ENCODE measurements at places on chromosomes 3 and 15.

DNA sequence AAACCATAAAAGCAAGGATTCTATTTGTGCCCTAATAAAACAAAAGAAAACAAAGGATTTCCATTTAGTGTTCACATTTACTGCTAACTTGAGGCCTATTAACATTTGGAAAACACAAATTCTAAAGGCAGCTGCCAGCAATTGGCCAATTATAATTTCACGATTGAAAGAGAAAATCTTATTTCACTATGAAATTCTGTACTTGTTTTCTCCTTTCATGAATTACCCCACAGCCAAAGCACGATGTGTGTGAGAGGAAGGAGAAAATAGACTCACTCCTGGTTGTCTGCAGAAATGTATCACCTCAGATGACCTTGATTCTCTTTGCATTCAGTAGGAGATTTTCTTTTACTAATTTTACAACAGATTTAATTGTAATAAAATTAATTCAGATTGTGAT lies 242.8 kb upstream of the GBE1 start:
- no peak for DNase-seq

DNA sequence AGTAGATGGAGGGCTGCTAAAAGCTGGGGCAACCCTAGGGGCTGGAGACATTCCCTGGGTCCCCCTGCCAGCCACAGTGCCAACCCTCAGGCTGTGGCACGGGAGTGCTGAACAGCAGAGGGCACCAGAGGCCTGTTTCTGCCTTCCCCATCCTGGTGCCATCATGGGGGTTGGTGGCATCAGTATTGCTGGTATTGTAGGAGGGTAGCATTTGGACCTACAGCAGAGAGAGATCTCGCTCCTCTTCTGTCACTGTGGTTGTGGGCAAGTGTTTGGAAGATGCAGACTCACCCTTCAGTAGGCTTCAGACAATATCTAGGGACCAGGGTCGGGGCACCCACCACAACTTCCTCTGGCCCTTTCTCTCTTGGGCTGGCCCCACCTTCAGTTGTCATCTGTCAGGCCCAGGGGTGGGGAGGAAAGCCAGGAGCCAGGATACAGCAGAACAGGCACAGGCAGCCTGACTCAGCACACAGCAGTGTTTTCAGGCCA lies 123.5 kb downstream of the RPLP1 start:
- peak; percentile 44 for DNase-seq

GRCh38 chr3:94069194-94069813 lies 6.4 kb downstream of the NSUN3 start:
- no peak for DNase-seq

DNA sequence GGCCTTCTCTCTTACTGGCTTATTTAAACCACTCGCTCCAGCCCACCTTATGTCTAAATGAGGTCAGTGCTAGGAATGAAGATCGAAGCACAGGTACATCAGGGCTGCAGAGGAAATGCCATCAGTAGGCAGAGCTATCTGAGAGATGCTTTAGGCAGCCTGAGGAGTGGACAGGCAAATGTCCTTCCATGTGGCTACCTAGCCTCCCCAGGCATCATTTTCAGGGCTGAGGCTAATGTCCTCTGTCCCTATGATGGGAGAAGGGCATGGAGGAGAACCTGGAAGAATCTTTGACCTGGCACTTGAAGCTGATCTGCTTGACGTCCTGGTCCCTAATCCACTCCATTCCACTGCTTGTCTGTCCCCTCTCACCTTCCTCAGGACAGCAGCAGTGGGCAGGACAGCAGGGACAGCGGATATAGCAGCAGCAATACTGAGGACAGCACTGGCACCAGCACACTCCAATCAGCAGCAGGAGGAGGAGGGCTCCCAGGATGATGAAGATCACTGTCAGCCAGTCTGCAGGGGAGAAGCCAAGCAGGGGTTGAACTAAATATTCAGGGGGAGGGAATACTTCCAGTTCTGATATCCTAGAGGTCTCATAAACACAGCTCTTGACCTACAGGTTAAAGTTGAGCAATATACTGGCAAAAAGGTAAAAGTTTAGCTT lies 21.0 kb downstream of the ILDR1 start:
- DNase-seq: no peak

DNA sequence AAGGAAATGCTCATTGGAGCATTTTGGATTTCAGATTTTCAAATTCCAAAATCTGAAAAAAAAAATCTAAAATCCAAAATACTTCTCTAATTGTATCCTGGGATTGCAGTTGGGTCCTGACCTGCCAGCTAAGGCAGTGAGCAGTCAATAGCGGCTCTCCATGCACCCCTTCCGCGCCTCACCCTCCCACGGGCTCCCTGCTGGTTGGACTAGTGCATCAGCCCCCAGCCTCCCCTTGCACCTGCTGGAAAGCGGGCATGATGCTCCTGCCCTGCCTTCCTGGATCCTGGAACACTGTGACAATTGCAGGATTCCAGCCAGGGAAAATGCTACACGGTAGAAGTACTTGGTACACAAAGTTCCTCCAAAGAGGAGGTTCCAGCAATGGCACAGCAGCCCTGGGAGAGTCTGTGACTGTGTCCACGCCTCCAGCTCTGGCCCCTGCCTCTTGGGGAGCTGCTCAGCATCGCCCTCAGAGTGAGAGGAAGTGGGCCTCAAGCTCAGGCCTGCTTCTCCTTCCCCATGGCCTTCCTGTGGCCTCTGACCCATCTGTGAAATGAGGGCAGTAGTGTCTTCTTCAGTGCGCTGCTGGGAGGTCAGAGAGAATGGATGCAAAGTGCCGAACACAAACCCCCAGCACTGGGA lies 39.5 kb upstream of the CHRNB4 start:
- DNase-seq: no peak

- no peak for DNase-seq
These were observed 2.7 kb upstream of the NR2E3 start for GRCh38 chr15:71807691-71808091.

- no peak for DNase-seq
These were observed 48.6 kb downstream of the CFAP92 start for GRCh38 chr3:128945041-128945877.

DNA sequence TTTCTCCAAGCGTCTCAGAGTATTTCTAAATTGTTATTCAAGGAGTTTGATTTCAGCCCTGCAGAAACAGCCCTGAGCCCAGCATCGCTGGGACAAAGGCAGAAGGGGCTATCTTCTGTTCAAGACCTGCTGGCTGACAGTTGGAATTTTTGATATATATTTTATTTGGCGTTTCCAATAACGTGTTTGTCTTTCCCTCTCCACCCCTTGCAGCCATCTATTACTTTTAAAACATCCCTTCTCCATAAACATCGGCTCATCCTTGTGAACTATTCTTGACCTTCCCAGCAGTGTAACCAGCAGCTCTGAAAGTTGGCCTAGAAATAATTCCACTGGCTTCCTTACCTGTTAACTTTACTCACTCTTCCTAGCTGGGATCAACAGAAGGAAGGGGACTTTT lies 5.5 kb upstream of the MEIS2 start:
- no peak for DNase-seq

DNA sequence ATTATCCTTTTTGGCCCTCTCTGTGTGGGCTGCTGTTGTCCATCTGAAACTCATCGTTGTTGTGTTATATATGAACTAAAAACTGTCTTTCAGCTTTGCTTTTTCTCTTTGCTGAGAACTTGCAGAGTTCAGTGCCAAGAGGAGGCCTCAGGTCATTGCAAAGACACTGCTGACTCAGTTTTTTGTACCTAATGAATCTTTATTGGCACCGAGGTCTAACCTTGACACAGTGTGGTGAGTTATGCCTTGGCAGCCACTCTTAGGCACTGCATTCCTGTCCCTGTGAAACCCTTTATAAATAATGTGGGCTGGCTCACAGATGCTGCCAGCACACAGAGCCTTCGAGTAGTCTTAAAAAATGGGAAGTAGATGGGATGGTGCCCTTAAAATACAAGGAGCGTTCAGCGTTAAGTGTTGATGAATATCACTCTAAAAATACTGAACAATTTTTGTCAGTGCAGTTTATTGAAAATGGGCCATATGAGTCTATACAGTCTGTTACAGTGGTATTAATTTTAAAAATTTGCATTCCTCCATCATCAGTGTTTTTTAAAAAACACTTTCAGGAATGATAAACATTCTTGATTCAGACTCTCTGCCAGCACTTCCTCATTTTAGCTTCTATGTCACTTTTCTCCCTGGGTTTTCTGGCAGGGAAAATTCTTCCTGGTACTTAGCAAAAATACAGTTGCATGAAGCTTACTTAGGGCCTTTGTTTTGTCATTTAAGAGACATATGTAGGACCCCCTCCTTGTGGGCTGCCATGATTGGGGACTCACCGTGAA lies 234.1 kb downstream of the CACNA2D3 start:
- DNase-seq: no peak

DNA sequence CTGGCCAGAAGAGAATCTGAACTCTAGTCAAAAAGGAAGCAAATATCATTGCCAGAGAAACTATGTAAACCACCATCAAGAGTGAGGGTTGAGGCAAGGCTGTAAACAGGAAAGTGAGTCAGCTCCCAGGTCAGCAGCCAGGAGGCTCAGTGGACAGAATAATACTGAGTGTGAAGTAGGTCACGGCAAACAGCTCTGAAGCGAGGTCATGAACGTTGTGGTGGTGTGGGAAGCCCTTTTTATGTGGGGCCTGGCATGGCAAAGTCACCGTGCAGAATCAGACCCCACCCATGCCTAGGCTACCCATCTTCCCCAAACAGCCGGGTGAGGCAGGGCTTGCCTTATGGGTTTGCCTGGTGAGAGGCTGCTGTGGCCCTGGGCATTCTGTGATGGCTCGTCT lies 43.9 kb downstream of the THBS1 start:
- no peak for DNase-seq

- no peak for DNase-seq
These were observed 36.1 kb upstream of the PLSCR5 start for GRCh38 chr3:146640955-146641867.

GRCh38 chr3:182969277-182969676 lies 11.1 kb downstream of the DCUN1D1 start:
- DNase-seq: no peak

DNA sequence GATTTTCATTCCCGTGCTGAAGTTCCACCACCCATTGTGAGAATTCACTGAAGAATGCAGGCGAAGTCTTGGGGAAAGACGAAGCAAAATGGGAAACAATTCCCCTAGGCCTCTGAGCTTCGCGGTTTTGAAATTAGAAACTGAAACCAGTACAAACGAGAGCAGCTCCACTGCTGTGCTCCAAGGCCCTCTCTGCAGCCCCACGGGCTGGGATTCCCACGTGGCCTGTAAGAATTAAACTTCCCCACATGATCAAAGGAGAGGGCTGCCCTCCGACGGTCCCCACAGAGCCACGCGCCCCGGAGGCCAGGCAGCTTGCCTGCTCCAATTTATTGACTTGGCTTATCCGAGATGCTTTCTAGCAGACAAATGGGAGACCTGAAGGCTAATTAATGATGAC lies 144.0 kb downstream of the GREM1 start:
- no peak for DNase-seq

DNA sequence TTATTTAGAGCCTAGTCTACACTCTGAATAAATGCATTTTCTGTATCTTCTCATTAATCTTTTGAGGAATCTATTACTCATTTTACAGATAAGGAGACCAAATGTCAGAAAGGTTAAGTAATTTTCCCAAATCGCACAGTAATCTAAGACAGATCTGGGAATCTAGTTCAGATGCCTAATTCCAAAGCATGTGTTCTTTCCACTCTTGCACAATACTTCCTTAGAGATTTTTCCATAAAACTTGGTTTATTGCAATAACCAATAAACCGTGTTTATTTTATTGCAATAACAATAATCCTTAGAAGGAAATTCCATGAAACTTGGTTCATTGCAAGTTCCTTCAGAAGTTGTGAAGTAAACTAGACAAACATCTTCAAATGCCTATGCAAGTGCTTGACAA lies 17.4 kb upstream of the COL8A1 start:
- DNase-seq: no peak

DNA sequence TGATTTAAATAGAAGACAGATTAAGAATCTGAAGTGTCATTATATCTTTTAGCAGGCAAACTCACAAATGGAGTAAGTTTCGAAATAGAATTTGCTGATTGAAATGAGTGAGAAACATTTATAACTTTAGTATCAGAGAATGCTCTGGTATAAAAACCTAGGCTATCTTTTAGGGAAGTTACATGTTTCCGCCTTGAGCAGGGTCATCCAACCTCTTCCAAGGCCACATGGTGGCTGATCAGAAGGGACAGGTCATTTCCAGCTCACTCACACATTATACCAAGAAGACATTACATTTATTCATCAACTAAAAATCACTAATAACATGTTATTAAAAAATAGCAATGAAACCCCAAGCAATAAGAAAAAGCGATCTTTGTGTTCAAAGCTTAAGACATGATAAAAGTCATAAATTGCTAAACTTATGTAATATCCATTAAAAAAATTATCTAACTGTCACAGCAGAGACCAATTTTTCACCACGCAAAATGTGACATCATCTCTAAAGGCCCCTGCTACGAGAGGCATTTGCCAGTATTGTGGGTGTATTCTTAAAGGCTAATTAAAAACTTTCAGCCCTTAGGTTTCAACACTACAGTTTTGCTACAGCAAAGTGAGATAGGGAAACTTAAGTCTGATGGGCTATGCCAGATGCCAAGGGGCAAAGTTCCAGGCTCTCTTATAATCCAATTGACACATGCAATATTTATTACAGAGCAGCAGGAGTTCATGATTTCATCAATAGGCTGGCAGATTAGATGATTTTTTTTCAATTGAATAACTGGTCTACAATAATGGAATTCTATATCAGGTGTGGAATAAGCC lies 240.4 kb upstream of the TBL1XR1 start:
- no peak for DNase-seq

GRCh38 chr15:85116066-85116465 lies 134.4 kb downstream of the PDE8A start:
- DNase-seq: no peak

- no peak for DNase-seq
These were observed 74.3 kb upstream of the STAC start for GRCh38 chr3:36305929-36306520.

DNA sequence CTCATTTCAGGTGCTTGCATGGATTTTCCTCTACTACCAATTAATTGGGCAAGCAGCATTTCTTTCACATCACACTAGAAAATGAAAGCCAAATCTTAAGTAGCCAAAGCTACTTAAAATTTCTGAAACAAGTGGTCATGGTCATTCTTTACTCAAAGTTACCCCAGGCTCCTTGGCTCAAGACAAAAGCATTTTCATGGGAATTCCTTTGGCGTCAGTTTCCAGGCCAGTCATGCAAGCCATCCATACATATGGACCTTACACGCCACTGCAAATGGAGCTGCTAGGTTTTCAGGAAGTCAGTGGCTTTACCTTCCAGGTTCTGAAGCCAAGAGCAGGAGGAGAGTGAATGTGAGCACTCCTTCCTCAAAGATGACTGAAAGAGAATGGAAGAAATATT lies 83.7 kb upstream of the IL12A start:
- no peak for DNase-seq

DNA sequence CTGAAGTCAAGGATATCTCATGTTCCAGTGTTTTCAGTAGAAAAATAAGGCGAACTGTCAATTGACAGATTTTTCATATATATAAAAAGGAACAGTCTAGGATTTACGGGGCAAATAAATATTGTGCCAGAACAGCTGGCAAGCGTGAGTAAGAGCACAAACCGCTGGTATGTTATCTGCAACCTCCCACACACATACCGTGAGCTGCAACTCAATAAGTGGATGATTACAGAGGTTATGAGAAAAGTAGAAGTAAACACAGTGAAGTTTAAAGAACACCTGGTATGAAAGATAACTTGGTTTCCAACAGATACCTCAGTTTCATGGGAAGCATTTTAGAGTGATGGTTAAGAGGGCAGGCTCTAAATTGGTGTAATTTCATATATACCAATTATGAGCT lies 733.4 kb downstream of the TUSC7 start:
- DNase-seq: no peak
